CD4-positive, alpha-beta memory T cell (primary cell): ENCODE measurements at places on chromosomes 16 and 17. TPM values are rescaled to one million over a fixed set of nuclear protein-coding genes. Genes with fewer than 3 reads are reported as not detected.

DNA sequence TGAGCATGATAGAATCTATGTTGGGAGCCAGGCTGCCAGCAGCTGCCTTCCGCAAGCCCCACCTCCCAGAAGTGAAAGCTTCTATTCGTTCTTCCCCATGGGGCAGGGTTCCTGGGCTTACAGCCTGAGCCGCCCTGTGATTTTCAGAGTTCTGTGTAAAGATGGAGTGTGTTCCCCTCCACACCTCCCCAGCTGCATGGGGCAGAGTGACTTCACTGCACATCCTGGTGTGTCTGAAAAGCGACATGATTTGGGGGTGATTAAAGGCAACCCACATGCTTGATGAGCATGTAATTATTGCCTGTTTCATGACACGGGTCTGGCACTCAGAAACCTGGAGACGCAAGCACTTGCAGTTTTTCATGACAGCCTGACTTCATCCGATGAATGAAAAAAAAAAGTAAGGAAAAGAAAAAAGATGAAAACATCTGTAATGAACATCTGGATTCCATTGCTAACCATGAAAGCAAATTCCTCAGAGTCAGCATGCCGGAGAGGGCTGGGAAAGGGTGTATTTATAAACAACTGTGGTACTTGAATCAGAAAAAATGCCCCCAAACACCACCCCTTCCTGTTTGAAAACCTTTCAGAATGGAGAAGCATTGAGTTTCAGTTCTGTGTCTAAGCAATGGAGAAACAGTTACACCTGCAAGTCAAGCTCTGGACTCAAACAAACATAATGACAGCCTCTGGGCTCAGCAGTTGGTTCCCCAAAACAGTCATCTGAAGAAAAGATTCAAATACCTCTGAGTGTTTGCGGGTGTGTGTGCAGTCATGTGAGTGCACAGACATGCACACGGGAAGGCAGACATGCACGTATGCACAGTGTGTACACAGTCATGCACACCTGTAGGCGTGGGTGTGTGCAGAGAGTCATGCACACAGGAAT lies 266.0 kb downstream of the ENGASE start:
- DNase-seq = no peak

DNA sequence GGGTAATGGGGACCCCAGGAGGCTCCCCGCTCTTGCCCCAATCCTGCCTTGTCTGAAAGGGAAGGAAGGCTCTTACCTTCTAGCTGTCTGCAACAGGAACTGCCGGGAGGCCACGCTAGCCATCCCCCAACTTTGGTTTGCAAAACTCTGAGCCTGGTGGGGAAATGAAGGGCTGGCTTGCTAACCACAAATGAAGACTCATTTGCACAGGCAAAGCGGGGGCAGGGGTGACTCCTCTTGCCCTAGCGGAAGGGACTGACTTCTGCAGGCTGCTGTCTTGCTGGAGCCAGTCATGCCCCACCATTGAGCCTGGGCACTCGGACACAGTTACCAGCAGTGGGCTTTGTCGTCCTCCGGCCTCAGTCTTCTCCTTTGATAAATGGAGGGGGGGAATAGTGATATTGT lies 52.6 kb downstream of the PLCG2 start:
- DNase-seq = no peak

DNA sequence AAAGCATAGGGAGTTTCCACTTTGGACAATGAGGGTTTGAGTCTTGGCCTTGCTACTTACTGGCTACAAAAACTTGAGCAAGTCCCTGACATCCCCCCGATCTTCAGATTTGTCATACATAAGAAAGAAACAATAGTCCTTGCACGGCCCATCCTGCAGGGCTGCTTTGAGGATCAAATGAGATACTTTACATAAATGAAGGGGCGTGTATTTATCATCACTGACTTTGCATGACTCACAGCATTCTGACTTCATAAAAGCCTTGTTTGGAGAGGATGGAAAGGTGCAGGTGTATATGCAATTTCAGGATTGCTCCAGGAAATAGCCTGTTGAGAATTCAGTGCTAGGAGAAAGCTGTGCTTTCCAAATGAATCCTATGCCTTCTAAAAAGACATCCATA lies 465.0 kb upstream of the MAF start:
- DNase-seq = no peak

The EME1 gene
- 0.41 TPM for total RNA-seq

The NOXO1 gene
- 0.47 TPM for total RNA-seq

DNA sequence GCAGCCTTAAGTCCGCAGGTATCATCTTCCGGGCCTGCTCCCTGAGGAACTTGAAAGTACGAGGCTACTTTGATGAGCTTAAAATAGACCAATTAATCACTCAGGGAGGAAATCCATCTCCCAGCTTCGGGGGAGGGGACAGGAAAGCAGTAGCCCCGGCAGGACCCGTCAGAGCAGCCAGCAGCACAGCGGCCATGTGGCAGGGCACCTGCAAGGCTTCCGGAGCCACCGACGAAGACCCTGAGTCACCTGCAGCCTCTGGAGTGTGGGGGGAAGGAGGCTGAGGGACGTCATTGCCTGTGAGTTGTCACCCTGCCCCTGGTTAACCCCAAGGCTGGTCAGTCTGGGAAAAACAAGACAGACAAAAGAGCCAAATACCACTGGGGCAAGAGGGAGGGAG lies 4.4 kb upstream of the CYB561 start:
- no peak for DNase-seq

The ZP2 gene
- not detected for total RNA-seq

GRCh38 chr17:76515274-76515949 lies 14.2 kb upstream of the RHBDF2 start:
- peak; percentile 91 for DNase-seq

- no peak for DNase-seq
Observed at GRCh38 chr16:54145881-54146280, 140.7 kb downstream of the IRX3 start.

DNA sequence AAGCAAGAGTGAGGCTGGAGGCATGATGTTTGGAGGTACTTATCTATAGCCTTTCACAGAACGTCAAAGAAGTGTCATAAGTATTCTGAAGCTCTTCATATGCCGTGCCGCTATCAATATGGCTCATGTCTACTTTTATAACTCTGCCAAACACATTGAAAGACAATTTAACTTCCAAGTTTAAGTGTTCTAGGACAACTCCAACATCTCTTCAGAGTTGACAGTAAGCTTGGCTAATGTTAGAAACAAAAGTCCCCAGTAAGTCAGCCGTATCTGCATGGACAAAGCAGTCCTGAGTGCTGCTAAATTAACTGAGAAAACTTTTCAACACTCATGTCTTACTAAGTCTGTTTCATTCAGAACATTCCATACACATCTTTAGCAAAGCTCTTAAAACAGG lies 32.2 kb downstream of the GRB2 start:
- no peak for DNase-seq

- DNase-seq = no peak
Observed at GRCh38 chr17:19357351-19357750, 5.2 kb downstream of the B9D1 start.

DNA sequence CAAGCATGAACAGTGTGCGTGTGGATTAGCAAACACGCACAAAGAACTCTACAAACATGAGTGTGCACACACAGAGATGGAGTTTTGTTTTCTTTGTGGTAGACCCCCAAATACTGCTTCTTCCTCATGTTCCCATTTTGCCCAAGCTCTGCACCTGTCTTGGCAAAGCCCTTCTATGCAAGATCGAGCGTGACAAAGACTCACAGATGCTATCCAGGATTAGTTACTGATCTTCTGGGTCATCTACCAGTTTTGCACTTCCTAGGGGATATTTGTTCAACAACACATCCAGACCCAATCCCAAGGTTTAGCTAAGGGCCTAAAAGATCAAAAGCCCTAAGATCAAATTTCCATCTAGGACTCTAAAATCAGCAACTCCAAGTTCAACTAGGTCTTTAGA lies 16.0 kb downstream of the LRRC36 start:
- no peak for DNase-seq

DNA sequence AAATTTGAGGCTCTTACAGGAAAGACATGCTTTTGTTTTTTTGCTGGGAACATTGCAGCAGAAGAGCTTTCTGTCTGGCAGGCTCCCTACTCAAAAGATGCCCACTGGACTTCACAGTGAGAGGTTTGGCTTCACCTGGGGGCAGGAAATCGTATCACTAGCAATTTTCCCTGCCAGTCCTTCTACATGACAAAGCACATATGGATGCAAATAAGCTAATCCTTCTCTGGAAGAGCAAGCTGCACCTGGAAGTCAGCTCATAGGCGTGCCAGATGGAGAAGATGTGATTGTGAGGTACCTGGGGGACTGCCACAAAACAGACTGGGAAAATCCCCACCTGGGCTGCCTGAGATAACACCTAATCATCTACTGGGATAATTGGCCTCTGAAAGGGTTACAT lies 195.0 kb upstream of the CPHXL start:
- DNase-seq = no peak

DNA sequence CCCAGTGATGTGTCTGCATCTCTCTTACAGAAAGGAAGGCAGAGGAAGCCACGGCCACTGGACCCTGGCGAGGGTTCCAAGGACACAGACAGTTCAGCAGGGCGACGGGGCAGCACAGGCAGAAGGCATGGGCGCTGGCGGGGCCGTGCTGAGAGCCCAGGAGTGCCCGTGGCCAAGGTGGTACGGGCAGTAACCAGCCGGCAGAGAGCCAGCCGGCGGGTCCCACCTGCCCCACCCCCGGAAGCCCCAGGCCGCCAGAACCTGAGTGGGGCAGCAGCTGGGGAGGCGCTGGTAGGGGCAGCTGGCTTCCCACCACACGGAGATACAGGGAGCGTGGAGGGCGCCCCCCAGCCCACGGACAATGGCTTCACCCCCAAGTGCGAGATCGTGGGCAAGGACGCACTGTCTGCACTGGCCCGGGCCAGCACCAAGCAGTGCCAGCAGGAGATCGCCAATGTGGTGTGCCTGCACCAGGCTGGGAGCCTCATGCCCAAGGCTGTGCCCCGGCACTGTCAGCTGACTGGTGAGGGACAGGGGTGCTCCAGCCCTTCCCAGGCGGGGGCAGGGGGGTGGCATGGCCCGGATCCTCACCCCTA lies 7.8 kb downstream of the XYLT2 start:
- no peak for DNase-seq

The CETP gene
- total RNA-seq = not detected

The NLRC5 gene
- 416 TPM for total RNA-seq

The GPRC5B gene
- not detected for total RNA-seq

DNA sequence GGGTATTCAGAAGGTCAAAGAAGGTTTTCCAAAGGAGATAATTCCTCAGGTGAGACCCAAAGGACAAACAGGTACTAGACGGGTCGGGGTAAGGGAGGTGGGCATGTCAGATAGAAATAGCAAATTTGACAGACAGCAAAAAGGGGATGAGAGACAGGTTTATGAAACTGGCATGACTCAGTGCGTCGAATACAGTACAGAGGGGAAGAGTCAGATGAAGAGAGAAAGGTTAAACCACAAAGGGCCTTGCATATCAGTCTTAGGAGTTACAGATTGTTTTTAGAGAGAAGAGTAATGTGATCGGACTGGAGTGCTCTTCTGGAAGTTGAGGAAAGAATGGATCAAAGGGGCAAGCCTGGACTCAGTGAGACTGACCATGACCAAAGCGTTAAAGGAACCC lies 88.4 kb downstream of the ZZEF1 start:
- DNase-seq = no peak
